ENCODE measurements at places on chromosomes 4 and X. TPM values are rescaled to one million over a fixed set of nuclear protein-coding genes. Genes with fewer than 3 reads are reported as not detected.

Gene SPINK2
- total RNA-seq, result 4.0 TPM

Gene GPR173
- not detected for total RNA-seq

Gene HMGN5
- 1.0 TPM for total RNA-seq

Gene NAT8L
- total RNA-seq, result not detected

DNA sequence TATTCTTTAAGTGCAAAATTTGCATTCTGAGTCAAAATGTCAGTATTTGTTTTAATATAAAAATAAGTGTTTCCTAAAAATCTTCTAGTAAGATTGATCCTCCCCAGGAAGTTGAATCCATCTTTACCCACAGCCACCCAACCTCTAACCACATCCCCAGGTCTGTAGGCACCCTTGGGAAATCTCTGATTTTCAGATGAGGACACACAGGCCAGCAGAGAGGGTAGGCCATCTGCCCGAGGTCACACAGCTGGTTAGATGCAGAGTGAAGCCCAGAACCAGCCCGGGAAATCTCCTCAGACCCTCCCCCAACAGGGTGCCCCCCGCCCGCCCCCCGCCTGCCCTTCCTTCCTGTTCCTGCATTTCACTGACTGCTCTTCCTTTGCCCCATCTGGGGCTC is 277.5 kb downstream of the FBXW7 start:
- DNase-seq, result no peak
- no peaks in the 10 kb centered on the region for H3K27me3 ChIP-seq
- H3K36me3 ChIP-seq, result no peaks in the 10 kb centered on the region
- H3K4me3 ChIP-seq, result no peak overlapping the region
- H3K4me1 ChIP-seq, result peaks cover 41% of the 10 kb centered on the region

GRCh38 chr4:138841343-138841742 is 174.2 kb upstream of the NOCT start:
- no peaks in the 10 kb centered on the region for H3K4me1 ChIP-seq
- H3K27ac ChIP-seq, result no peak overlapping the region
- no peaks in the 10 kb centered on the region for H3K27me3 ChIP-seq
- H3K36me3 ChIP-seq, result no peaks in the 10 kb centered on the region

DNA sequence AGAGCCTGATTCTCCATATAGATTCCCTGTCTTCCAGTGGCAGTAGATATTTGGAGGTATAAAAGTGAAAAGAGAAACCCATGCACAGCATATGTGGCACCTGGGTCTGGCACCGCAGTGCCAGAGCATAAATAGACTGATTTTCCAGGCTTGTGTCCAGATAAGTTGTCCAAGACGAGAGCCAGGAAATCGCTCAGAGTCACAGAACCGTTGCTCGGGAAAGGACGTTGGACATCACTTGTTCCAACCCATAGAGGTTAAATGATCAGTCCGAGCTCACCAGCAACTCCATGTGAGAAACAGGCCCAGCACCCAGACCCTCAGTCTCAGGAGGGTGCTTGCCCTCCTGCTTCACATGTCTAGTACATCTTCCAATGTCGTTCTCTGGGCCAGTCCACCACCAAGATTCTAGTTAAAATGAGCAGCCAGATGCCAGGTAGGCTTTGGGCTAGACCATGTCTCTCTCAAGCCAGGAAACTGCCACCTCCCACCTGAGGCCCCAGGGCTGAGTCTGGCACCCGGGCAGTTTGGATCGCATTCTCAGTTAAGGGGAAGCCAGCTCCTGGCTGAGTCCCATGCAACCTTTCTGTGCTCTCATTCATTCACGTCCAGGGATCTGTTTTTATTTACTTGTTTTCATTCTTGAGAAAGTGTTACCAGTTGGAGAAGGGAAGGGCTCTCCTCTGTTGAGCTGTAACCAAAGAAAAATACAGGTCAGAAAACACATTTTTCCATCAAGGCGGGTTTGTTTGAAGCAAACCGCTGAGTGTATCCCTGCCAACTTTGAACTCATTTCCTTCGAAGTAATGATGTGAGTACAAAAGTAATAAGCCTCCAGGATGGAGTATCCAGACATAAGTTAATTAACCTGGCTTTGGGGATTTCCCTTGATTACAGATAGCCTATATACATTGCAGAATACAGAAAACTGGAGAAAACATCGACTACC is 91.7 kb downstream of the PHOX2B start:
- no peaks in the 10 kb centered on the region for H3K4me1 ChIP-seq
- no peaks in the 10 kb centered on the region for H3K27me3 ChIP-seq
- DNase-seq, result no peak
- H3K27ac ChIP-seq, result no peak overlapping the region

- no peak overlapping the region for H3K27ac ChIP-seq
- no peaks in the 10 kb centered on the region for H3K4me1 ChIP-seq
- DNase-seq, result no peak
- H3K27me3 ChIP-seq, result no peaks in the 10 kb centered on the region
Measured at GRCh38 chrX:110276778-110277177, 41.1 kb downstream of the AMMECR1 start.

GRCh38 chrX:40179283-40179682 is 81.5 kb upstream of the BCOR start:
- H3K4me3 ChIP-seq, result no peak overlapping the region
- peaks cover 26% of the 10 kb centered on the region for H3K4me1 ChIP-seq
- H3K36me3 ChIP-seq, result no peaks in the 10 kb centered on the region
- no peak for DNase-seq

DNA sequence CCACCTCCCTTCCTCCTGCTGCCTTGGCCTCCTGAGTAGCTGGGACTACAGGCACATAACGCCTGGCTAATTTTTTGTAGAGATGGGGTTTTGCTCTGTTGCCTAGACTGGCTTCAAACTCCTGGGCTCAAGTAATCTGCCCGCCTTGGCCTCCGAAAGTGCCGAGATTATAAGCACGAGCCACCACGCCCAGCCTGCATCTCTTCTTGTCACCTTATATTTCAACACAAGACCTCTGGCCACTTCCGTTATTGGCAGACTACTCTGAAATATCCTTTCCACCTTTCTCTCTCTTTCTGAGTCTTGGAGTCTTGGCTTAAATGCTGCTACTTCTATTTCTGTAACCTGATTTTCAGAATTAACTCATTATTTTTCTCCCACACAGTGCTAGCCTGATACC is 5.6 kb downstream of the KIAA0232 start:
- peaks cover 32% of the 10 kb centered on the region for H3K4me1 ChIP-seq
- H3K4me3 ChIP-seq, result no peak overlapping the region
- H3K27me3 ChIP-seq, result no peaks in the 10 kb centered on the region
- DNase-seq, result no peak

DNA sequence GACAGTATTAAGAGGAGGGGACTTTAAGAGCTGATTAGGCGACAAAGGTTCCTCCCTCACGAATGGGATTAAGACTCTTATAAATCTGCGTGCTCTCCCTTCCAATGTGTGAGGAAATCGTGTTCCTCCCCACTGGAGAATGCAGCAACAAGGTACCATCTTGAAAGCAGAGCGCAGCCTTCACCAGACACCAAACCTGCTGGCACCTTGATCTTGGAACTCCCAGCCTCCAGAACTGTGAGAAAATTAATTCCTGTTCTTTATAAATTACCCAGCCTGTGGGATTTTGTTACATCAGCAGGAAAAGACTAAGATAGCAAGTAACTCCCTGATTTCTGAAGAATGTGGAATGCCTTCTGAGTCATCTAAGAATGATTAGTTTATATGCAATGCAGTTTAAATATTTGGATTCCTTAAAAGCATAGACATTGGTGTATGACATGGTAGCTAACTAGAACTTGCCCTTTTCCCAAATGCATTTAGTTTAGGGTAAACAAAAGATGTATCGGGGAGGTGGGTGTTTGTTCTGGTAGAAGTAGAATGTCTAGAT is 86.1 kb downstream of the USP46 start:
- no peaks in the 10 kb centered on the region for H3K4me1 ChIP-seq
- no peaks in the 10 kb centered on the region for H3K36me3 ChIP-seq
- no peaks in the 10 kb centered on the region for H3K27me3 ChIP-seq
- no peak for DNase-seq

- no peaks in the 10 kb centered on the region for H3K4me1 ChIP-seq
- peaks cover 11% of the 10 kb centered on the region for H3K36me3 ChIP-seq
- no peak overlapping the region for H3K27ac ChIP-seq
- no peaks in the 10 kb centered on the region for H3K27me3 ChIP-seq
- no peak overlapping the region for H3K4me3 ChIP-seq
Measured at GRCh38 chr4:150261571-150261970, 183.3 kb downstream of the DCLK2 start.

- H3K4me3 ChIP-seq, result peak overlapping the region; percentile 84
- peaks cover 20% of the 10 kb centered on the region for H3K36me3 ChIP-seq
- peak overlapping the region; percentile 73 for H3K27ac ChIP-seq
- H3K27me3 ChIP-seq, result no peaks in the 10 kb centered on the region
Measured at GRCh38 chr4:152535360-152535902, 461 bp downstream of the FBXW7 start.

DNA sequence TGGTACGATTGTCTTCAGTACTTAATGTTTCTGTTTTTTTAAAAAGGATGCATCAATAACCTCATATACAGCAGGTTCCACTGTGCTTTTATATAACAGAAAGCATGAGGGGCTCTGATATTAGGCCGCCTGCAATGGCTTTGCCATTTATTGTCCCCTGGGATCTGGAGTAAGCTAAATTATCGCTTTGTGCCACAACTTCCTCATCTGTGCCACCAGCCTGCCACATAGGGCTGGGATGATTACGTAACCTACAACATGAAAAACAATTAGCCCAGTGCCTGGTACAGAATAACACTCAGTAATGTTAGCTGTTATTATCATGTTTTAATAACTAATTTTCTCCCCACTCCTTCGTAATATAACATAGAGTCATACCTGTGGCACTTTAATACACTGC is 65.5 kb upstream of the TRIM2 start:
- H3K27me3 ChIP-seq, result no peaks in the 10 kb centered on the region
- peak; percentile 35 for DNase-seq
- no peak overlapping the region for H3K27ac ChIP-seq
- H3K4me1 ChIP-seq, result peaks cover 10% of the 10 kb centered on the region
- no peak overlapping the region for H3K4me3 ChIP-seq
- H3K36me3 ChIP-seq, result no peaks in the 10 kb centered on the region

- no peaks in the 10 kb centered on the region for H3K27me3 ChIP-seq
- no peak overlapping the region for H3K4me3 ChIP-seq
- no peak for DNase-seq
- no peaks in the 10 kb centered on the region for H3K36me3 ChIP-seq
- no peaks in the 10 kb centered on the region for H3K4me1 ChIP-seq
- no peak overlapping the region for H3K27ac ChIP-seq
Measured at GRCh38 chr4:8128100-8128856, 30.3 kb downstream of the ABLIM2 start.

DNA sequence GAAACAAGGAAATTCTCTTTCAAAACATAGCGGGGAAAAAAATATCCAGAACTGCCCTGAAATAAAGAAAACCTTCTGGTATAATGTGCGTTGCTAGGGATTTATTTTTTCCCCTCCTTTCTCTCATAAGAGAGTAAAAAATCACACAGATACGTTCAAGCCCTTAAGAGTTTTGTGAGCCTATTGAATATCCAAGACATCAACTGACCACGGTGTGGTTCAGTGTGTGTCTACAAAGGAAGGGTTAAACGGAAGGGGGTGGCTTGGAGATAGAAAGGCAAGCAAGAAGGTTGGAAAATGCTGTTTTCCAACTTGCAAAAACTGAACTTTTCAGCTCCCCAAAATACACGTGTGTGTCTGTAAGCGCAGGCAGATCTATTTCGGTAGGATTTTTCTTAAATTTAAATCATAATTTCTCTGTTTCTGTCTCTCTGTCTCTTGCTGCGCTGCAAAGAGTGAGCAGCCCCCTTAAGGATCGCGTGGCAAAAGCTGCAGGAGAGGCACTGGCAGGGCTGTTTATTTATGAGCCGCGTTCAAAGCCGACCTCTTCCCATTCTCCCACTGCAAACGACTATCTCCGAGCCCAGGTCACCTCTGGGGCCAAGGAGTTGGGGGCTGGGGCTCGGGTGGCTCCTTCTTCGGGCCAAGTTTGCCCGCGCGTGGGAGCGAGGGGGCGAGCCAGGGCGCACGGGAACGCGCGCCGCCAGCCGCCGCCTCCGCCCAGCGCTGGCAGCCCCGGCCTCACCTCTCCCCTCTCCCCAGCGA is 492 bp upstream of the SLIT2 start:
- H3K4me1 ChIP-seq, result peaks cover 5% of the 10 kb centered on the region
- no peaks in the 10 kb centered on the region for H3K36me3 ChIP-seq
- no peak overlapping the region for H3K27ac ChIP-seq
- no peak overlapping the region for H3K4me3 ChIP-seq
- DNase-seq, result no peak

DNA sequence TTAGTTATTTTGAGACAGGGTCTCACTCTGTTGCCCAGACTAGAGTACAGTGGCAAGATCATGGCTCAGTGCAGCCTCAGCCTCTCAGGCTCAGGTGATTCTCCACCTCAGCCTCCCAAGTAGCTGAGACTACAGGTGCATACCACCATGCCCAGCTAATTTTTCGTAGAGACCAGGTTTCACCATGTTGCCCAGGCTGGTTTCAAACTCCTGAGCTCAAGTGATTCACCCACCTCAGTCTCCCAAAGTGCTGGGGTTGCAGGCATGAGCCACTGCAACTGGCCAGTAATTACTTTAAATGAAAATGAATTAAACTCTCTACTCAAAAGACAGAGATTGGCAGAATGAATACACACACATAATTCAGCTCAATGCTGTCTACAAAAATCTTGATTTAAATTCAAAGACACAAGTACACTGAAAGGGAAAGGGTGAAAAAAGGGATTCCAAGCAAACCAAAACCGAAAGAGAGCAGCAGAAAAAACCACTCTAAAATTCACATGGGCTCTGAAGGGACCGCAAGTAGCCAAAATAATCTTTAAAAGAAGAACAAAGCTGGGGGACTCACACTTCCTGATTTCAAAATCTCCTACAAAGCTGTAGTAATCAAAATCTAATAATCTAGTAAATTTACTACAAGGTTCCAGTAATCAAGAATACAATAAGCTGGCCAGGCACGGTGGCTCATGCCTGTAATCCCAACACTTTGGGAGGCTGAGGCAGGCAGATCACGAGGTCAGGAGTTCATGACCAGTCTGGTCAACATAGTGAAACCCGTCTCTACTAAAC is 11.8 kb upstream of the SPON2 start:
- peaks cover 9% of the 10 kb centered on the region for H3K4me1 ChIP-seq
- no peaks in the 10 kb centered on the region for H3K36me3 ChIP-seq
- no peaks in the 10 kb centered on the region for H3K27me3 ChIP-seq
- H3K4me3 ChIP-seq, result peak overlapping the region; percentile 8
- DNase-seq, result no peak

DNA sequence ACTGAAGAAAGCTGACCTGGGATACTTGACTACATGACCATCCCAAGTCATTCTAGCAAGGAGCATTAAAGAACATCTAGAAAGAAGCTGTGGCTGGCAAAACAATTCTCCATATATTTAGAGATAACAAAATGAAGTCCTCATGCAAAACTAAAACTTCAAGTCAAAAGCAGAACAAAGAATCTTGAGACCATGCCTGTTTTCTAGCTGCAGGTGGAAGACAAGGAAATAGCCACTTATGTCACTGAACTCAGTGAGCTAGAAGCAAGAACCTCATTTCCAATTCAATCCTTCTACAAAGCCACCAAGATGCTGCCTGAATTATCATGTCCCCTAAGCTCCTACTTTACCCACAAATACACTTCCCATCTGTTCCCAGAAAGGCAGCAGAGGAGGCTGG is 13.8 kb downstream of the USP46 start:
- H3K4me1 ChIP-seq, result peaks cover 4% of the 10 kb centered on the region
- H3K36me3 ChIP-seq, result no peaks in the 10 kb centered on the region
- DNase-seq, result no peak
- H3K27me3 ChIP-seq, result no peaks in the 10 kb centered on the region
- no peak overlapping the region for H3K4me3 ChIP-seq

GRCh38 chrX:7876957-7877356 is 34.0 kb downstream of the VCX start:
- no peaks in the 10 kb centered on the region for H3K36me3 ChIP-seq
- no peak overlapping the region for H3K4me3 ChIP-seq
- H3K4me1 ChIP-seq, result no peaks in the 10 kb centered on the region
- no peak overlapping the region for H3K27ac ChIP-seq

GRCh38 chrX:44062840-44063239 is 89.7 kb upstream of the NDP start:
- H3K27me3 ChIP-seq, result no peaks in the 10 kb centered on the region
- no peak for DNase-seq
- no peaks in the 10 kb centered on the region for H3K4me1 ChIP-seq
- H3K36me3 ChIP-seq, result no peaks in the 10 kb centered on the region
